Daoy (cell line): ENCODE measurements at places on chromosomes 16 and 17. TPM values are rescaled to one million over a fixed set of nuclear protein-coding genes. Genes with fewer than 3 reads are reported as not detected.

DHRS7C gene
- total RNA-seq: not detected in 2 replicates

P2RX1 gene
- total RNA-seq: not detected in 2 replicates

HOXB2 gene
- total RNA-seq: 1.3 and 15.9 TPM in 2 replicates

SLC47A2 gene
- total RNA-seq: not detected in 2 replicates

GRCh38 chr17:33838281-33838680, 416.8 kb upstream of the CCL2 start:
- no peak for DNase-seq

GRCh38 chr17:78933959-78934568, 8.9 kb upstream of the TIMP2 start:
- peak; percentile 99 for DNase-seq

DNA sequence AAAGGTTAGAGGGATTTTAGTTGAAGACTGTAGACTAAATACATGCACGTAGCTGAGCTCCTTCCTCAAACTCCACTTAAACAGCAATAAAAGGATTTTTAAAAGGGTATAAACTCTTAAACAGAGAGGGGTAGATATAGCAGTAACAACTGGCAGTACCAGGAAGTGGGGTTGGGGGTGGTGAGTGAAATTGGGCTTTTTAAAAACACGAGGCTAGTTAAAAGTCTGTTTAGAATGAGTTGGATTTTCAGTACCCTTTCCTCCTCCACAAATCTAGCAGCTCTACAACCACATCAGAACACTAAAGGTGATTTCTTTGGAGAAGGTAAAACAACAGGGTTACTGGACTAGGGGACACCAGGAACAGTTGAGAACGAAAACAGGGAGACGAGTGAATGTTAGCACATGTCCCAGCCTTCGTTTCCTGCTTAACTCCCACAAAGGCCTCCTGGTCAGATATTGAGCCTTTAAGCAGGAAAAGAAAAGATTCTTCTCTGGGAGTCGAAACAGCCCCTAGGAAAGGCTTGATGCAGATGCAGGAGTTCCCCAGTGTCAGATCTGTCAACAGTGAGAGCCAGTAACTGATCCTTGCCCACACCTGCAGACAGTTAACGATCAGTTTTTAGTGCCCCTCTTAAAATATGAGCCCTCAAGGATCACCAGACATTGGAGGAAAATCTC, 13.8 kb downstream of the NETO2 start:
- no peak for DNase-seq

DNA sequence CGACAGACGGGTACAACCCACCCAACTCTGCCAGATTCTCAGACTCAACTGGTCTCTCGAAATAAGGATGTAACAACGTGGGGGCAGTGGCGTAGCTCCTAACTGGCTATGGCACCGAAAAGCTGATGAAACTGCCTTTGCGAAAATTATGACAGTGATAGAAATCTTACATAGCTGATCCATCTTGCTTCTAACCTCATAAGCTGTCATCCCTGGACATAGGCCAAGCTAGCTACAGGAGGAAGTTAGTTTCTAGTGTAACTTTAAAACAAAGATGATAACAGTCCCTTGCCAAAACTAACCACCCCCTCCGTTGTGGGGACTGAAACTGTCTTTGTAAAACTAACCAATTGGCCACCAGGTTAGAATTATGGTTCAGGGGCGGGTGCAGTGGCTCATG, 220.1 kb downstream of the SLC39A11 start:
- no peak for DNase-seq

DNA sequence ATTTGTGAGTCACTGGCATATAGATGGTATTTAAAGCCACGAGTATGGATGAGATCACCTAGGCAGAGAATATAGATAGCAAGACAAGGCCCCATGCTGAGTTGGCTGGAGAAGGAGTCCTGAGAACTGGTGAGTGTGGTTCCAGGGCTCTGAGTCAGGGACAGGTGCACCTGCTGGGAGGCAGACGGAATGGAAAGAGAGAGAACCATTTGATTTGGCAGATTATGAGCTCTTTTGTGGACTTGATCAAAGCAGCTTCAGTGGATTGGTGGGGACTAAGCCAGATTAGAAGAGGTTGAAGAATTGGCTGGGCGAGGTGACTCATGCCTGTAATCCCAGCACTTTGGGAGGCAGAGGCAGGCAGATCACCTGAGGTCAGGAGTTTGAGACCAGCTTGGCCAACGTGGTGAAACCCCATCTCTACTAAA, 4.3 kb upstream of the C16orf92 start:
- peak; percentile 55 for DNase-seq

DNA sequence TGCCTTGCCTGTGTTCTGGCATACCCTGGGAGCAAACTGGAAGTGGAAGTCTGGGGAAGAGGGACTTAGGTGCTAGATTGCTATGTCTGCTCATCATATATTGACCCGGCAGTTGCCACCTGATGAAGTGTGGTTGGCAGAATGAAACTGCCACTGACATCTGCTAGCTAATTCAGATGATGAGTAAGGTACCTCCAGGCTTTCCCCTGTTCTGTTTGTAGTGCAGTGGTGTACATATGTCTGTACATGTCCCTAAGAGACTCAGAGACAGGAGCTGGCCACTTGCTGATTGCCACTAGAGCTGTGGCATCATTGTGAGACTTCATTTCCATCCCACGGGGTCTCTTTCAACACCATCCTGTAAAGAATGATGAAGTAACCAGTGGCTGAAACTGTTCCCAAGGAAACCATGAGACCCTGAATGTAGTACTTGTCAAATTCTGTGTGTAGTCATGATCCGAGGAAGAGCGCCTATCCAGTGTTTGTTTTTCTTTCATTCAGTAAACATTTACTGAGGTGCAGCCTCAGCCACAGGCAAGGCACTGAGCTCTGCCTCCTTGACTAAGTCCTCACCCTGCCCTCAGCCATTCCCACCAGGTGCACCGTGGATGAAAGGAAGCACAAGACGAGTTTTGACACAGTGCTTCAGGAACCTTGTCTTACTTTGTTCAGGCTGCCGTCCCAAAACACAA, 13.2 kb downstream of the CLUAP1 start:
- DNase-seq: no peak

GRCh38 chr16:4370570-4371356, 885 bp upstream of the VASN start:
- peak; percentile 79 for DNase-seq

DNA sequence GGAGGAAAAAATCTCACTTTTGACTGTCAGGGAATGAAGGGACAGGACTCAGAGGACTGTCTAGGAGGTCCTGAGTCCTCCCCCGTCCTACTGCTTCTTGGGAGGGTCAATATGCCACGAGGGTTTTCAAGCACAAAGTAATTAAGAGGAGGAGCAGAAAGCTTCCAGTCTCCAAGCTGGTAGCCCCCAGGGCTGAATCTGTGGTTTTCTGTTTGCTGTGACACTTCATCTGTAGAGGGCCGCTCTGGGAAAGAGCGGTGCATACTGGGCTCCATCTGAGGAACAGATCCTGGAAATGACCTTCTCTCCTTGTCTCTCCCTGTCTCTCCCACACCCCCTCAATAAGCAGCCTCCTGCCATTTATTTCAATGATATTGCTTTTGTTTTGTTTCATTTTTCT, 180.1 kb upstream of the SDK2 start:
- DNase-seq: no peak
